ENCODE measurements at places on chromosomes 2 and 18. TPM values are rescaled to one million over a fixed set of nuclear protein-coding genes. Genes with fewer than 3 reads are reported as not detected.

Gene G6PC2
- total RNA-seq, result not detected

DNA sequence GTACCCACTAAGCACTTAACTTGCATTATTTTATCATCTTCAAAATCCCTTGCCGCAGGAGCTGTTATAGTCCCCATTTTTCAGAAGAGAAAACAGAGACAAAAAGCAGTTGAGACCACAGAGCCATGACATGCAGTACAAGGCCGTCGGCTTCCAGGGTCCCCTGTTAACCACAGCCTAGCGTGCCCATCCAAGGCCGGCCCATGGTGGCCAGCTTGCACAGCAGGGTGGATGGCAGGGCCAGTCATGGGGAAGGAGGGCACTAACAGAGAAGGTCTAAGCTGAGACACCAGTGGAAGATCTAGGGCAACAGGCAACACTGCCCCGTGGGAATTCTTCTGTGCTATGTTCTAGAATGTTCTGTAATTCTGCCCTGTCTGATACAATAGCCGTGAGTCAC lies 192.6 kb upstream of the ID2 start:
- peaks cover 22% of the 10 kb centered on the region for H3K4me1 ChIP-seq
- no peak overlapping the region for H3K4me3 ChIP-seq
- DNase-seq, result no peak
- H3K36me3 ChIP-seq, result no peaks in the 10 kb centered on the region

DNA sequence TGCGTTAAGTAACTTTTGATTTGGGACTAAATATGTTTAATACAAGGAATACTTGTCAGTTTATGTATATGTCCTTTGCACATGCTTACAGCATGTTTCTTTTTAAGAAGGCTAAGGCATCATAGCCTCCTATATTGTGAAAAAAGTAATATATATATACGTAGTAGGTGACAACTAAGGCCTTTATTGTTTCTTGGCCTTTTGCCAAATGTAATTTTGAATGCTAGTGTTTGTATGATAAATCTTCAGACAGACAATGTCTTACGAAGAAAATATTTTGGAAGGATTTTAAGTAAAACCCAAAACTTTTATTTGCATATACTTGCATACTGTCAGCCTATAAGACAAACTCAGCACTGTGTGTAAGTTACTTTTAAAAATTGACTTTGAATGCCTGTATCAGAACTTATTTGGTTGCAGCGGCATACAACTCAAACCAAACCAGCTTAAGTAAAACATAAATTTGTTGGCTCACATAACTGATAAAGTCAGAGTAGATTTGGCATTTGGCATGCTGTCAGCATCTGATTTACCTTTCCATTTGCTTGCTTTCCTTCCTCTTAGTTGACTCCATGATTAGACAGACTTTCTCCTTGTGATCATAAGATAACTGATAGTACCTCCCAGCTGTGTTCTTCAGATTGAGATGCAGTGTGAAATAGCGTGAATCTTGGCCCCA lies 24.4 kb downstream of the UBE2E3 start:
- DNase-seq, result no peak
- H3K36me3 ChIP-seq, result no peaks in the 10 kb centered on the region
- H3K27ac ChIP-seq, result no peak overlapping the region

- H3K27ac ChIP-seq, result no peak overlapping the region
- DNase-seq, result no peak
- H3K4me3 ChIP-seq, result no peak overlapping the region
- no peaks in the 10 kb centered on the region for H3K36me3 ChIP-seq
These were observed 96.4 kb upstream of the LDAH start for GRCh38 chr2:20919297-20919800.

Gene CYP27C1
- total RNA-seq, result 2.3 TPM

Gene HPCAL1
- total RNA-seq, result 18.8 TPM

- H3K4me3 ChIP-seq, result no peak overlapping the region
- DNase-seq, result no peak
- H3K4me1 ChIP-seq, result no peaks in the 10 kb centered on the region
These were observed 34.1 kb downstream of the STK17B start for GRCh38 chr2:196137271-196137670.

Gene TUBB8B
- total RNA-seq, result not detected

DNA sequence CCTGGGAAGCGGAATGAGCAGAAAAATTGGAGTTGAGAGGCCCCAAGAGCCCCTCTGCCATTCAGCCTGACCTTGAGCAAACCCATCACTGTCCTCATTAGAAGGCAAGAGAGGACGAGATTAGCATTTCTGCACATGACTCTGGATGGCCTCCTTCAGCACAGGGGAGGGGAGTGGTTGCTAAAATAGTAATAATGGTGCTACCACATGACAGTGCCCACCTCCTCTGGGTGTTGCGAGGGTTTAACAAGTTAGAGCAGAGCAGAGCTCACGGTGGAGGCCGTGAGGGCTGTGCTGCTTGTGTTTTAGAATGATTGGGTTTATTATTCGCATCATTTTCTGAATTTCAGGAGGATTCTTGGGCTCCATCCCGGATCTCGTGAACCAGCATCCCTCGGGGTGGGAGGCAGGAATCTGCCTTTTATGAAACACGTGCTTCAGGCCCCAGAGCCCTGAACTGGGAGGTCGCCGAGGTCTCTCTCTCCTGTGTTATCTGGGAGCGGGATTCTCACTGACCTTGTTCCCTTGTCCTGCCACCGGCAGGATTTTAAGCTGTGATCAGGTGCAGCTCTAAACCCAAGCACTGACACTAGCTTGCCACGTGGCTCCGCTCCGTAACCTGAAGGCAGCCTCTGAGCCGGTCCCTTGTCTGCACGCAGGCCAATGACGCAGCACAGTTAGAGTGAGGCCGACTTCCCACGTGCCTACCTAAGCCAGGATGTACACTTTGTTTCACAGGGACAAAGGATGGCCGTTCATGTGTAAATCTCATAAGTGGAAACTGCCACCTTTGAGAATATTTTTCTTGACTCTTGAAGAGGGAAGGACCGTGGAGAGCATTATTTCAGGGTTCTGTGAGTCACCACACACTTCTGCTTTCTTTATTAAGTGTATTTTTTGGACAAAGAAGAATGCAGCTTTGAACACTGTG lies 142.3 kb downstream of the ACOXL start:
- H3K4me1 ChIP-seq, result no peaks in the 10 kb centered on the region
- no peak overlapping the region for H3K4me3 ChIP-seq
- H3K27me3 ChIP-seq, result peaks cover 2% of the 10 kb centered on the region
- no peak overlapping the region for H3K27ac ChIP-seq
- no peak for DNase-seq

DNA sequence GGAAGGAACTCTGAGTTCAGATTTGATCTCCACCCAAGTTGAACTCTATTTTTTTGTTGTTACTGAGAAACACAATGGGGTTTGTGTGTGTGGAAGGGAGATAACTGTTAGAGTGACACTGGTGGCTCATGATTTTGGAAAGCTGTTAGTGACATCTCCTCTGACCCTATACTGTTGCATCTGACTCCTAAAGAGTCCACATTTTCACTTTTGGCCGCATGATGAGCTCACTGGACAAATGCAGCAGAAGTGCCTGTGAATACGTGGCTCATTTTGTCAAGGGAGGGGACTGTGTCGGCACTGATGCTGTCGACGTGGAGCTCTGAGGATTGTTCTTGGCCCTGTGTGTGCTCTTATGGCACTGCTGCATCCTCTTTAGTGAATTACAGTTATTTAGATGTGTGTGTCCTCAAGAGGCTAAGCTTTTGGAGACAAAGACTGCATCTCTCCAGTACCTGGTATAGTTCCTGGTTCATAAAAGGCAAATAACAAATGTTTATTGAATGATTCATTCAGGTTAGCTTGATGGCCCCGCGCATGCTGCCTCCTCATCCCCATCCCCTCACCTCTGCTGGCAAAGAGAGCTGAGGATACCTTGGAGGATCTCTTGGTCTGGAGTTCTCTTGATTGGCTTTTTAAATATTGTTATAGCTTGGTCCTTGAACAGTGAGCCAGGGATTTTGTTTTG lies 135.4 kb downstream of the PHLPP1 start:
- no peak overlapping the region for H3K27ac ChIP-seq
- no peak overlapping the region for H3K4me3 ChIP-seq
- H3K4me1 ChIP-seq, result no peaks in the 10 kb centered on the region
- H3K36me3 ChIP-seq, result no peaks in the 10 kb centered on the region
- no peaks in the 10 kb centered on the region for H3K27me3 ChIP-seq
- peak; percentile 30 for DNase-seq

DNA sequence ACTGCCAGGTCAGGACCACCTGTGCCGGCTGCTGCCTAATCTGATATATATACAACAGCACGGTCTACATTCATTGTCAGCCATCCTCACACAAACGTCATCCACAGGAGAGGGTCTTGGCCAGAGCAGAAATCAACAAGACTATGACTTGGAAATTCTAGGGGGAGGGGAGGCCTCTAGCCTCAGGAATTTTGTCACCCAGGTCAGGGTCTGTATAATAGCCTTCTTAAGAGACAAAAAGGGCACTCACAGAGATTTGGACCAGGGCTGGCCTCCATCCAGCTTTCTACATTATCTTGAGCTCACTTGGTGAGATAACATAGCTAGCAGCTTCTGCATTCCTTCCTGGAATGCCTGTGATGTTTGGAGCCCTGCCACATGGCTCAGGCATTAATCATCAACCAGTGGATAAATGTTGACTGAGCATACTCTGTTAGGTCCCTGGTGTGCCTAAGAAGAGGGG lies 50.4 kb upstream of the CTIF start:
- peaks cover 2% of the 10 kb centered on the region for H3K27me3 ChIP-seq
- peaks cover 8% of the 10 kb centered on the region for H3K4me1 ChIP-seq
- peak; percentile 75 for DNase-seq
- no peak overlapping the region for H3K4me3 ChIP-seq
- no peaks in the 10 kb centered on the region for H3K36me3 ChIP-seq

Gene B3GNT7
- 0.62 TPM for total RNA-seq

Gene TFCP2L1
- under 0.01 TPM for total RNA-seq

- no peaks in the 10 kb centered on the region for H3K4me1 ChIP-seq
- no peak for DNase-seq
- H3K27me3 ChIP-seq, result peaks cover 26% of the 10 kb centered on the region
- no peaks in the 10 kb centered on the region for H3K36me3 ChIP-seq
These were observed 22.2 kb downstream of the SKA1 start for GRCh38 chr18:50397023-50397422.

DNA sequence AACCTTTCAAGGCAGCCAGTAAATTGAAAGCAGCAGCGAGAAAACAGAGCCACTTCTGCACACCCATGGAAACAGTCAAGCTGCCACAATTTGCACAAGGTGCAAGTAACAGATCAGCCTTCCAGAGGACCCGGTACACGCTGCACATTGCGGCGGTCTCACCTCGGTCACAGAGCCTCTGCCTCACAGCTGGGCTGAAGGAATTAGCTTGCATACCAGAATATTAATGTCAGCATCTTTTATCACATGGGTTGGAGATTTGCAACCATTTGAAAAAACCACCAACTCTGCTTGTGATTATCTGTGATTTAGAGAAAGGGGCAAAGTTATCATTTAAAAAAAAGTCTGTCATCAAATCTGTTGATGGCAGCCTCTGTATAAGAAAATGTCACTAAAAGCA lies 330.5 kb upstream of the TCF4 start:
- no peak overlapping the region for H3K27ac ChIP-seq
- no peaks in the 10 kb centered on the region for H3K27me3 ChIP-seq
- H3K4me1 ChIP-seq, result peaks cover 2% of the 10 kb centered on the region
- H3K36me3 ChIP-seq, result no peaks in the 10 kb centered on the region

DNA sequence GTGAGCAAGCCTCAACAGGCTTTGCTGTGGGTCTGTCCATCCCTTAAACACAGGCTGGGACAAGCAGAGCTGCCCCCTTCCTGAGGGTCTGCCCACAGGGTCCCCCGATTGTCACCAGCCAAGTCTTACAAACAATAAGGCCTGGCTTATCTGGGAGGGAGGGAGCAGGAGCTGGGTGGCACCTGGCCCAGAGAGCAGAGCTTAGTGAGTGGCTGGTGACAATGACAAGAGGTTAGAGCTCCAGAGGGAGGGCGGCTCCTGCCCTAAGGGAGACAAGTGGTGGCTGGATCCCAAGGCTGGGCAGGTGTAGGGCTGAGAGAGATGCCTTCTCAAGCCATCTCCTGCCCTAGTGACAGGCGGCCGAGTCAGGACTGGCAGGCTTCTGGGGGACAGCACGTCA lies 125.5 kb downstream of the KLHL29 start:
- no peak overlapping the region for H3K27ac ChIP-seq
- H3K4me3 ChIP-seq, result no peak overlapping the region
- DNase-seq, result no peak
- H3K4me1 ChIP-seq, result peaks cover 48% of the 10 kb centered on the region
- H3K36me3 ChIP-seq, result no peaks in the 10 kb centered on the region

- H3K27ac ChIP-seq, result no peak overlapping the region
- no peak for DNase-seq
- H3K36me3 ChIP-seq, result no peaks in the 10 kb centered on the region
- no peak overlapping the region for H3K4me3 ChIP-seq
- H3K27me3 ChIP-seq, result no peaks in the 10 kb centered on the region
These were observed 148.7 kb downstream of the CABLES1 start for GRCh38 chr18:23283916-23284430.

DNA sequence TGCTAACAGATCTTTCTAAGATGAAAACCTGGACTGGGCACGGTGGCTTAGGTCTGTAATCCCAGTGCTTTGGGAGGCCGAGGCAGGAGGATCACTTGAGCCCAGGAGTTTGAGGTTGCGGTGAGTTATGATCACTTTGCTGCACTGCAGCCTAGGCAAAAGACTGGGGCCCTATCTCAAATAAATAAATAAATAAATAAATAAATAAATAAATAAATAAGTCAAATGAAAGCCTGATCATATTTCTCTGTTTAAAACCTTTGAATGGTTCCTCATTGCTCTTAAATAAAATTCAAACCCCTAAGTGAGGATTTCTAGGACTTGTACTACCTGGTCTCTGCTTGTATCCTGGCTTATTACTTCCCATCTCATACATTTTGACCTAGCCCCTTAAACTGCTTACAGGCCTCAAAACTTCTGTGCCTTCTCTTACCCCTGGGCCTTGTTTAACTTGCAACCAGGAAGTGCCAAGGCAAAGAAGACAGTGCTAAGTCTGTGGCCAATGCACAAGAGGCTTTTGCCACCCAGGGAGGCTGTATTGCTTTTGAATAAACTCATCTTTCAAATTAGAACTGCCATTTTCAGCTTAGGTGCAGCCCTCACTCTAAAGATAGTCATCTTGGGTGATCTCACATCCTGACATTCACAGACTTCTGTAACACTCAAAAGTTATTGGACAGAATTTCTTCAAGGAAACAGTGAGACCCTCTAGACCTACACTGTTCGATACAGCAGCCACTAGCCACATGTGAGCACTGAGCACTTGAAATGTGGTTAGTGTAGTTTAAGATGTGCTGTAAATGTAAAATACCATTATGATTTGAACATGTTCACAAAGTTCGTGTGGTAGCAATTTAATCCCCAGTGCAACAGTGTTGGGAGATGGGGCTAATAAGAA lies 73.7 kb downstream of the POLE4 start:
- H3K4me1 ChIP-seq, result peaks cover 3% of the 10 kb centered on the region
- no peaks in the 10 kb centered on the region for H3K36me3 ChIP-seq
- DNase-seq, result no peak
- H3K27ac ChIP-seq, result no peak overlapping the region
- no peak overlapping the region for H3K4me3 ChIP-seq
- H3K27me3 ChIP-seq, result no peaks in the 10 kb centered on the region

GRCh38 chr18:26745288-26746181 lies 120.0 kb downstream of the AQP4 start:
- no peaks in the 10 kb centered on the region for H3K4me1 ChIP-seq
- no peaks in the 10 kb centered on the region for H3K36me3 ChIP-seq
- H3K27ac ChIP-seq, result no peak overlapping the region
- H3K4me3 ChIP-seq, result no peak overlapping the region
- no peaks in the 10 kb centered on the region for H3K27me3 ChIP-seq

- no peak for DNase-seq
- H3K36me3 ChIP-seq, result no peaks in the 10 kb centered on the region
- no peaks in the 10 kb centered on the region for H3K27me3 ChIP-seq
- H3K27ac ChIP-seq, result no peak overlapping the region
These were observed 3.1 kb downstream of the DNAH6 start for GRCh38 chr2:84519332-84519957.

Gene BIN1
- total RNA-seq, result 725 TPM

Gene TRIB2
- 36.1 TPM for total RNA-seq

GRCh38 chr18:12256951-12257350 lies 2.8 kb downstream of the CIDEA start:
- H3K27me3 ChIP-seq, result peaks cover 43% of the 10 kb centered on the region
- H3K36me3 ChIP-seq, result no peaks in the 10 kb centered on the region
- no peak overlapping the region for H3K27ac ChIP-seq

Gene UGT1A3
- total RNA-seq, result not detected
